H9 (cell line): ENCODE measurements at places on chromosomes 3 and 15.

GRCh38 chr3:46849686-46850467 is 13.4 kb downstream of the MYL3 start:
- 0 out of 2 replicates have a peak, but pooled peaks cover 2% of the 10 kb centered on the region for H3K4me1 ChIP-seq
- H3K36me3 ChIP-seq, result no peaks in the 10 kb centered on the region
- no peaks in the 10 kb centered on the region for H3K27me3 ChIP-seq
- peak; percentile 20 for DNase-seq
- H3K27ac ChIP-seq, result no peak overlapping the region

DNA sequence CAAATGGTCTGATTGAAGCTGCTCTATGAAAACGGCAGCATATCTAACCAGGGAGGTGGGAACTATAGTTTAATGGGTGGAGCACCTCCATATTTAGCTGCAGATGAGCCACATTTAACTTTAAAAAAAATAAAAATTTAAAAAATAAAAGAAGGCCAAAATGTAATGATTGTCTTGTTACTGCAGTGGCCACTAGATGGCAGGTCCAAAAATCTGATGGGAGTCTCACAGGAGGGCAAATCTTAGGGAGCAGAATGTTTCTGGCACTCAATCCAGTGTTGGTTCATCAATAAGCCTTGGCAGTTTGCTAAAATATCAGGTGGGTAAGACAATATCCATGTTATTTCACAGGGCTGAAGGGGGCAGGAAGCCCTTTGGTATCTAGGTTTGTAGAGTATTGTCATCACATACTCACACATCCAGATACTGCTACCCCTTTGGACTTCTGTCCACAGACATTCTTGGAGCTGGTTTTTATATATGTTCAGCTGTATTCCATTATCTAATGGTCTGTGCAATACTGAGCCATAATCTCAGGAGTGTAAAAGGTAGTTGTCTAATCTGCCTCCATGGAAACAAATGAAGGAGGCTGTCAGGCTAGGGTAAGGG is 233.3 kb downstream of the TIGIT start:
- H3K4me3 ChIP-seq, result no peak overlapping the region
- no peaks in the 10 kb centered on the region for H3K27me3 ChIP-seq
- H3K36me3 ChIP-seq, result no peaks in the 10 kb centered on the region
- DNase-seq, result no peak
- H3K4me1 ChIP-seq, result no peaks in the 10 kb centered on the region
- no peak overlapping the region for H3K27ac ChIP-seq

DNA sequence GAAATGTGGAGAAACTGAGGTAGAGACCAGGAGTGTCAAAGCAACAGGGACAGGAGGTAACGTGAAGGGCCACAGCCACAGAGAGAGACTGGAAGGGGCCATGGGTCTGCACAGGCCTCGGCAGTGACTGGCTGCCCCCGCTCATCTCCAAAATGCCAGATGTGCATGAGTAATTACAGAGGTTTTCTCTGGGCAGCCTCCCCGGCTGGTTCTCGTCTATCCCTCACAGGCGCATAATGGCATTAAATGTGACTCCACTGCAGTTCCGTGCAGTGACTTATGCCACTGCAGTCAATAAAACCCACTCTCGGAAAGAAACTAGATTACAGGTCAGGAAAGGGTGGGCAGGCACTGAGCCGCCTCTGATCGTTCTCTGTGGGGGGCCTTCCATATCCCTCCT is 74.7 kb downstream of the WDR76 start:
- H3K4me1 ChIP-seq, result no peaks in the 10 kb centered on the region; the same call in 1 of the 2 replicates
- H3K4me3 ChIP-seq, result no peak overlapping the region
- H3K27ac ChIP-seq, result no peak overlapping the region

DNA sequence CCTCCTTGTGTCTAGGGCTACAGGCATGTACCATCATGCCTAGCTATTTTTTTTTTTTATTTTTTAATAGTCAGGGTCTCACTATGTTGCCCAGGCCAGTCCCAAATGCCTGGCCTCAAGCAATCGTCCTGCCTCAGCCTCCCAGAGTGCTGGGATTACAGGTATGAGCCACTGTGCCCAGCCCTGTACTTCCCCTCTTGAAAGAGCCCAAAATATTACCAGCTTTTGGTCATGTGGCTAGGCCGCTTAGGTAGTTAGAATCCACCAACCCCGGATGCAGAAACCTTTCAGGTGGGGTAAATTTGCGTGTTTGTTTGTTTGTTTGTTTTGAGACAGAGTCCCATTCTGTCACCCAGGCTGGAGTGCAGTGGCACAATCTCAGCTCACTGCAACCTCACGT is 132.8 kb upstream of the C2CD4B start:
- no peak overlapping the region for H3K4me3 ChIP-seq
- no peaks in the 10 kb centered on the region for H3K27me3 ChIP-seq
- peaks cover 5% of the 10 kb centered on the region; the same call in 1 of the 2 replicates for H3K4me1 ChIP-seq
- no peak for DNase-seq

GRCh38 chr3:131151-131888 is 65.2 kb upstream of the CHL1 start:
- no peaks in the 10 kb centered on the region for H3K36me3 ChIP-seq
- no peaks in the 10 kb centered on the region for H3K27me3 ChIP-seq
- no peak overlapping the region for H3K27ac ChIP-seq
- no peak for DNase-seq
- no peaks in the 10 kb centered on the region for H3K4me1 ChIP-seq
- H3K4me3 ChIP-seq, result no peak overlapping the region

DNA sequence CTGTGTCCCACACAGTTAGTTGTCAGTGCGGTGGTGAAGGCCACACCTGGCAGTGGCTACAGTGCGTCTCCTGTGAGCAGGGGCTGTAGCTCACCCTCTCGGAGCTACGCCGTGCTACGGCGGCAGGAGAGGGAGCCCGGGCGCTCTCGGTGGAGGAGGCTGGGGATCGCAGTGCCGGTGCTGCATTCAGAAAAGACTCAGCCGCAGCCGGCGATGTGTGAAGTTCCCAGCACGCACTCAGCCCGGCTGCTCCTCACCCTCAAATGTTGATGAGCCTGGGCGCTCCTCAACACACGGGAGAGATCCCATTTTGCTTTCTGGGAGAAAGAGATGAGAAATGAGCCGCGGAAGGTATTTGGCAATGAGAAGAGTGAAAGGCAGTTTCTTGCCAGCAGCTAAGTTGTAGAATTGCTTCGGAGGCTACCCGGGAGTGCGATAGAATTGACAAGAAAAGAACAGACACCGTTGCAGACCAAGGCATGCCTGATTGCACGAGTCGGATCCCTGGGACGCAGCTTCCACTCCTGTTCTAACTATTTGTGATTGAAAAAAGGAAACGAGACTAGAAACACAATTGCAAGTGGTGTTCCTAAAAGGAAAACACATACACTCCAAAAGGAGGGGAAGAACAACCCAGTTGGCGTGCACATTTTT is at the start of gene UNC13C:
UNC13C (plus strand) TSS at position 189 of the 654 bp plus-strand sequence. CDS start 34,463 bp downstream, outside the sequence.
- H3K36me3 ChIP-seq, result no peaks in the 10 kb centered on the region
- no peak within 1 kb of the TSS for H3K27ac ChIP-seq
- no peaks in the 10 kb centered on the region for H3K4me1 ChIP-seq
- H3K4me3 ChIP-seq, result peak within 1 kb of the TSS; percentile 85

GRCh38 chr3:162764808-162765071 is 1268.1 kb downstream of the OTOL1 start:
- no peaks in the 10 kb centered on the region for H3K4me1 ChIP-seq
- no peaks in the 10 kb centered on the region for H3K27me3 ChIP-seq
- H3K27ac ChIP-seq, result no peak overlapping the region
- DNase-seq, result no peak
- H3K36me3 ChIP-seq, result peaks cover 15% of the 10 kb centered on the region
- H3K4me3 ChIP-seq, result no peak overlapping the region

DNA sequence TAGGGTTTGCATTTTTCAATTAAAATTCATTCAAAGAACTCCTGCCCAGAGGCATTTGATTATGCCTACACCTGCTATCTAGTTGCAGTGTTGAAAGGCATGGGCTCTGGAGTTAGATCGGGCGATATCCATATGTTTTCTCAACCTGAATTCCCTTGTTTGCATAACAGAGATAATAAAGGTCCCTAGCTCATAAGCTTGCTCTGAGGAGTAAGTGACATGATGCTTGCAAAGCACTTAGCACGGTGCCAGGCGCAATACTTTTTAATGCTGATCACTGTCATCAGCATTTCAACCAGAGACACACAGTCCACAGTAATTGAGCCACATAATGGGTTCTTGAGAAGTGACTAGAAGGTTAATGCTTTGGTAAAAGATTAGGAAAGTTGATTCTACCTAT is 106.3 kb upstream of the SAMMSON start:
- peaks cover 6% of the 10 kb centered on the region for H3K4me1 ChIP-seq
- no peak overlapping the region for H3K27ac ChIP-seq
- DNase-seq, result no peak

DNA sequence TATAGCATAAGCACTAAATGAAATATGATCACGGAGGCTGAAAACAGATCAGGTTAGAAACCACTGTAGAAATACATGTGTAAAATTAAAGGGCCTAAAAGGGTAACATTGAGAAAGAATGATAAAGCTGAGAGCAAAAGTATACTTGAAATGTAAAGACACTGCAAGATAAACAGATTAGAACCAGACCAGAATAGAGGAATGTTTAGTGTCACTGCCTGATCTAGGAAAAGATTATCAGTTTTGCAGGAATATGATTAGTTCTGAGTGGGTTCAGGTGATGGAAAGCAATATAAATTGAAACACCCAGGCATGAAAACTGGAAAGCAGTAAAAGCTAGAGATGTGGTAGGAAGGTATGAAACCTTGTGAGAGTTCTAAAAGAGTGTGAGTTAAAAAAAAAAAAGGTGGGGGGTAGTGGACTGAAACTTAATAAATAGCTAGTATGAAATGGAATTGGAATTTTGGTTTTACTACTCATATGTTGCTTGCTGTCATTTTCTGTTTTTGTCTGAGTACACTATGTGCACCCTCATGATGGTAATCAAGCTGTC is 16.0 kb upstream of the C3orf38 start:
- peaks cover 18% of the 10 kb centered on the region for H3K36me3 ChIP-seq
- DNase-seq, result no peak
- H3K27ac ChIP-seq, result no peak overlapping the region
- no peak overlapping the region for H3K4me3 ChIP-seq
- H3K27me3 ChIP-seq, result no peaks in the 10 kb centered on the region
- no peaks in the 10 kb centered on the region for H3K4me1 ChIP-seq

DNA sequence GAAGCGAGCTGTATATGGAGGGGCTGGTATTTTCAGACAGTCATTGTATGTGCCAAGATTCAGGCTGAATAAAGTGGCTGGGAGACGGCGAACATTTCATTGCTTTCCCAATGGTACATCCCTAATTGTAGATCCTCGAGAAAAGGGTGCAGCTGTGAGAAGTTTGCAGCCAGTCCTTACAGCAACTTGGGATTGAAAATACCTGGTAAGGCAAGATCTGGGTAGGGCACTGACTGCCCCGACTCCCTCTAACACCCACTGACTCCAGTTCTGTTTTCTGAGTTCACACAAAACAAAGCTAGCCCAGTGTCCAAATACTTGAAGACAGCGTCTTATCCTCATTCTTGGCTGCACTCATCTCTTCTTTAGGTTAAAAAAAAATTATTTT is 63.7 kb downstream of the EDEM1 start:
- no peaks in the 10 kb centered on the region; the same call in 1 of the 2 replicates for H3K27me3 ChIP-seq
- no peak overlapping the region for H3K27ac ChIP-seq
- H3K36me3 ChIP-seq, result no peaks in the 10 kb centered on the region
- no peak overlapping the region for H3K4me3 ChIP-seq
- no peaks in the 10 kb centered on the region for H3K4me1 ChIP-seq

- peak overlapping the region; percentile 75 for H3K27ac ChIP-seq
- H3K4me1 ChIP-seq, result peaks cover 9% of the 10 kb centered on the region; the same call in 1 of the 2 replicates
- H3K27me3 ChIP-seq, result no peaks in the 10 kb centered on the region
- DNase-seq, result peak; percentile 47
- H3K4me3 ChIP-seq, result no peak overlapping the region
These were observed 21.0 kb downstream of the ANAPC13 start for GRCh38 chr3:134464689-134465365.

- H3K4me1 ChIP-seq, result no peaks in the 10 kb centered on the region
- no peak for DNase-seq
- H3K27ac ChIP-seq, result no peak overlapping the region
- no peaks in the 10 kb centered on the region for H3K27me3 ChIP-seq
These were observed 180.6 kb downstream of the FMN1 start for GRCh38 chr15:33013827-33014445.

DNA sequence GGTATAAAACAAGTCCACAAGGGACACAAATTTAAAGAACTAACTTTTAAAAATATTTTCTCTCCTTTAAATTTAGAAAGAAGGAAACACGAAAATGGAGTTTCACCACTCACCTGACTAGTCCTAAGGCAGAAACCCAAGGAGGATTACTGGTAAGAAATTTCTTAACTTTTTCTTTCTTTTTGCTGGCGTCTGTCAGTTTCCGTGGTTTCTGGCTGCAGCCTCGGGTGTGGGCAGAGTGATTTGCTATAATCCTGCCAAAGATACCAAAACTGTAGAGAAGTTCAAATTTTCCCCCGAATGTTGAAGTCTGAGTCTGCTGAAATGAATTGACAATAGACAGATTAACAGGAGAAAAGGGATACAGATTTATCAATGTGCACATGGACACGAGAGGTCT is 843.6 kb upstream of the ALCAM start:
- DNase-seq, result no peak
- peaks cover 26% of the 10 kb centered on the region for H3K36me3 ChIP-seq
- H3K27ac ChIP-seq, result no peak overlapping the region
- H3K27me3 ChIP-seq, result no peaks in the 10 kb centered on the region
- H3K4me3 ChIP-seq, result no peak overlapping the region; the same call in 2 of the 3 replicates
- H3K4me1 ChIP-seq, result no peaks in the 10 kb centered on the region; the same call in 1 of the 2 replicates

- H3K27me3 ChIP-seq, result no peaks in the 10 kb centered on the region
- H3K4me1 ChIP-seq, result no peaks in the 10 kb centered on the region
- no peak overlapping the region for H3K27ac ChIP-seq
- no peak for DNase-seq
- peaks cover 6% of the 10 kb centered on the region for H3K36me3 ChIP-seq
These were observed 354.5 kb downstream of the OCA2 start for GRCh38 chr15:27744641-27745040.

DNA sequence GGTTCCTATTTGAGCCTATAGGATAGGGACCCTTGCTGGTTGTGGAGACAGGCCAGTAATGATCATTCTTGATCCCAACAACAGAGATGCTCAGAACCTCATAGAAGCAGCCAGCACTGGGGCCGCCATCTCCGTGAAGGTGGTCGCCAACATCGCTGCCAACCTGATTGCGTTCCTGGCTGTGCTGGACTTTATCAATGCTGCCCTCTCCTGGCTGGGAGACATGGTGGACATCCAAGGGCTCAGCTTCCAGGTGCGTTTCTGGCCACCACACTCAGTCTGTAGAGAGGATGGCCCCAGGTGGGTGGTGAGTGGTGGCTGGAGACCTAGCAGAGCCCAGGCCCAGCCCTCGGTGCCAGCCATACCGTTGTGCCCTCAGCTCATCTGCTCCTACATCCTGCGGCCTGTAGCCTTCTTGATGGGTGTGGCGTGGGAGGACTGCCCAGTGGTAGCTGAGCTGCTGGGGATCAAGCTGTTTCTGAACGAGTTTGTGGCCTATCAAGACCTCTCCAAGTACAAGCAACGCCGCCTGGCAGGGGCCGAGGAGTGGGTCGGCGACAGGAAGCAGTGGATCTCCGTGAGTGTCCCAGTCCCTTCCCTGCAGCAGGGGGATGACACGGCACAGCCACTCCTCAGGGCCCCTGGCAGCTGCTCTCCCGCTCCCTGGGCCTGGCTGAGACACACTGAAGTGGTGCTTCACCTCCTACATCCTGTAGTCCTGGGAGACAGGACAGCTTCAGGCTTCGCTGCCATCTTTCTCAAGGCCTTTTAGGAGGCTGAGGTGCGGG is 46.5 kb upstream of the PDE8A start:
- no peak overlapping the region for H3K4me3 ChIP-seq
- no peaks in the 10 kb centered on the region for H3K4me1 ChIP-seq
- no peak overlapping the region for H3K27ac ChIP-seq

GRCh38 chr3:78857494-78858111 is 910.2 kb downstream of the ROBO1 start:
- H3K27ac ChIP-seq, result no peak overlapping the region
- no peak overlapping the region for H3K4me3 ChIP-seq
- no peaks in the 10 kb centered on the region for H3K27me3 ChIP-seq
